Urothelium cell line (cell line): ENCODE measurements at places on chromosomes 2 and 18.

DNA sequence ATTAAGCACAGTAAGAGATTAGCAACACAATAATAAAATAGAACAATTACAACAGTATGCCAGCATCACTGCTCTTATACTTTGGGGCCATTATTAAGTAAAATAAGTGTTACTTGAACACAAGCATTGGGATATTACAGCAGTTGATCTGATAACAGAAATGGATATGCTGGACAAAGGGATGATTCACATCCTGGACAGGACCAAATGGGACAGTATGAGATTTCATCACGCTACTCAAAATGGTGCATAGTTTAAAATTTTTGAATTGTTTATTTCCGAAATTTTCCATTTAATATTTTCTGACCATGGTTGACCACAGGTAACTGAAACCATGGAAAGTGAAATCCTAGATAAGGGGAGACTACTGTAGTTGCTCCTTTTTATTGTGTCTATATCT lies 138.2 kb downstream of the UBR3 start:
- no peak for DNase-seq

DNA sequence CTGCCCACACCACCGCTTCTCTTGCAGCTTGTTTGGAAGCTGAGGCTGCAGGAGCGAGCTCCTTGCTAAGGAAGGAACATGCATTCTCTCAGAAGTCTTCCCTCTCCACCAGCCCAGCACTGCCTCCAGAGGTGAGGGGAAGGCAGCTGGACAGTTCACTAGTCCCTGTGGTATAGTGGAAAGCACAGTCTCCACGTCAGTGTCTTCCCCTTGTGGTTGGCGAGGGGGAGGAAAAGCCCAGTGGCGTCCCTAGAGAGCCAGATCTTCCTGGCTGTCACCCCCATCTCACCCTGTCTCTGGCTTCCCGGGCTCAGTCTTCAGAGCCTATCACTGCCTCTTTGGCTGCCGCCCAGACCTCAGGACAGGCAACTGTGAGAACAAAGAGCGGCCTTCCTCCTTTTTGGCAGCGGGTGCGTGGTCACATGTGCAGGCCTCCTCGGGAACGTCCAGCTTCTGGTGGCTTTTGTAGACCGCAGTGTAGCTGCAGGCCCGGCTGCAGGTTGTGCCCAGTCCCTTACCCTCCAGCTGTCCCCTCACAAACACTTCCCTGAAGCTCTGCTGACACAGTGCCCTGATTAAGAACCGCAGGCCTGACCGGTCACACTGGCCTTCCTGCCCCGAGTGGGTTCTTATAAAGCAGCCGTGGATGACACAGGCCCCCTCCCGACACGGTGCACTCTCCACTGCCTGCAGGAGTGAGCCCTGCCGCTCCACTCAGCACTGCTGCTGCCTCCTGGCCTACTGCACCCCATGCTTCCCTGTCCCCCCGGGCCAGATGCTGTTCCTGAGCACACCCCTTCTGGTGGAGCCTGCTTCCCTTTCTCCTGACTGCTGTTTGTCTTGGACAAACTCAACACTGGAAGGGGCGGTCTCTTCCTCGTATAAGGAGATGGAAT lies 90.9 kb downstream of the RNF144A start:
- DNase-seq: peak; percentile 78

DNA sequence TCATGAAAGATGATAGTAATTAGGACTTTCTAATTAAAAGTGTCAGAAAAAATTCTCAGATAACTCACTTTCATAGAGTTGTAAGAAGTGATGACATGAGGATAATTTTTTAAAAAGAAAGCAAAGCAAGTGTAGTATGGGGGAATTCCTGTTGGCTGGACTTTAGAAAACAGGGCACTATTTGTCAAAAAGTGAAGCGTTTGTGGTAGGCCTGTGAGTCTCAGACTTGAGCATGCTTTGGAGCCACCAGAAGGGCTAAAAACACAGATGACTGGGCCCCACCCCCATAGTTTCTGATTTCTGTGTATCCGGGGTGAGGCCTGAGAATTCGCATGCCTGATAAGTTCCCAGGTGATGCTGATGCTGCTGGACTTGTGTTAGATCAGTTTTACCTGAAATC lies 222.6 kb upstream of the LRRTM1 start:
- no peak for DNase-seq

GRCh38 chr2:8862230-8862629 lies 24.8 kb upstream of the KIDINS220 start:
- DNase-seq: no peak

GRCh38 chr2:233486357-233486756 lies 80.2 kb downstream of the USP40 start:
- DNase-seq: no peak
